ENCODE measurements at places on chromosomes 6 and 20. TPM values are rescaled to one million over a fixed set of nuclear protein-coding genes. Genes with fewer than 3 reads are reported as not detected.
A peak's percentile ranks its signal among the peaks of the same experiment; 100 is the strongest.

Gene KCNG1
- total RNA-seq, result 0.55 TPM

- no peak for DNase-seq
These were observed 37.2 kb upstream of the HACE1 start for GRCh38 chr6:104896914-104897313.

DNA sequence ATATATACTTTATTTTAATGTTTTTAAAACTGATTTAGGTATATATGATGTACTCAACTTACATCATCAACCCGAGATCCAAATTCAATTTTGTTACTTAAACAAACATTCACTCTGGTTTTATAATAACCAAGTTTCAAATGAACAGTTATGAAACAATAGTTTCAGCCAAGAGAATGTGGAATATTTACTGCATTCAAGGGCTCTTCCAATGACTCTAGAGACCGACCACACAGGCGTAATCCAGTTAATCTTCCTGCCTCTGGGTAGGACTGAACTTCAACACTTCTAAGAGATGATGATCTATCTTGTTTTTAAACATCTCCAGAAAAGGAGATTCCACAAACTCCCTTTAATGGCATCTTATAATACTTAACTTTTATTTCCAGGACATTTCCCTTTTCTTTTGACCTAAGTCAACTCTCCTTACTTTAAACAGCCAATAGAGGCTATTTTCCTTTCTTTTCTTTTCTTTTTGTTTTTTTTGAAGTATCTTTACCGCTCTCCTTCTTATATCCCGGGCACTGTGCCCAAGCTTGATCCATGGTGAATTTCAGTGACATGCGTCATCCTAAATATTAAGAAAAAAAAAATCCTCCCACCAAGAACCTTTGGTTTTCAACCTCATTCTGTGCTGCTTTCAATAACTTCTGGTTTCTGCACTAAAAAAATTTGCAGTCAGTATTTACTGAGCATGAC, 110.1 kb downstream of the KIF13A start:
- peak; percentile 62 for DNase-seq

GRCh38 chr6:168684906-168685305, 243.9 kb downstream of the SMOC2 start:
- DNase-seq, result no peak

GRCh38 chr20:50591233-50591852, 81.2 kb downstream of the PTPN1 start:
- no peak for DNase-seq

Data from PC-9 (cell line).